SW 1271 (cell line): ENCODE measurements at places on chromosomes 4 and X.

- no peak for DNase-seq
These were observed 68.4 kb downstream of the MFAP3L start for GRCh38 chr4:169957785-169958184.

- DNase-seq: no peak
These were observed 436.5 kb upstream of the FTHL17 start for GRCh38 chrX:31508338-31508737.

GRCh38 chrX:16199343-16199742, 32.1 kb downstream of the MAGEB17 start:
- no peak for DNase-seq

DNA sequence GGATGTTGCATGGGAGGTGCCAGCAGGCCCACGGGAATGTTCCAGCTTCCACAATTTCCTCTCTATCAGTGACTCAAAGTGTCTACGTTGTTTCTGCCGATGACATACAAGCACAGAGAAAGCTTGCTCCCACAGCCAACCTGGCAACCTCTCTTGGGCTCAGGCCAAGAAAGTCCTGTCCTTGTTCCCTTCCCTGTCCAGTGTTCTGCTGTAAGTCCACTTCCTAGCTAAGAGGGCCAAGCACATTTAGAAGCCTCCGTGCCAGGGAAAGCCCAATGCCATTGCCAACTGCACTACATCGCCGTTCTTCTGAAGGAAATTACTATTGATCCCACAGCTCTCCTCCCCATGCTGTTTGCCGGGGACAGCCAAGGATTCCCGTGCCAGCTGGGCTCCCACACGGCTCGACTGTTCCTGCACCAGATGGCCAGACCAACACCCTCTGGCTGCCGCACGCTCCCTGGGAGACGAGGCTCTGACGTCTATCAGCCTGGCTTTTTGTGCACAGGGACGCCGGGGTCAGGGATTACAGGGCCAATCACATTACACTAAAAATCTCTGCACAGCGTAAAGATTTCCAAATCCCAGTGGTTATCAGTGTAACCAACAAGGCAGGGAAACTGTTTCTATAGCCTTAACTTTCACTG, 284.0 kb downstream of the BCOR start:
- no peak for DNase-seq

DNA sequence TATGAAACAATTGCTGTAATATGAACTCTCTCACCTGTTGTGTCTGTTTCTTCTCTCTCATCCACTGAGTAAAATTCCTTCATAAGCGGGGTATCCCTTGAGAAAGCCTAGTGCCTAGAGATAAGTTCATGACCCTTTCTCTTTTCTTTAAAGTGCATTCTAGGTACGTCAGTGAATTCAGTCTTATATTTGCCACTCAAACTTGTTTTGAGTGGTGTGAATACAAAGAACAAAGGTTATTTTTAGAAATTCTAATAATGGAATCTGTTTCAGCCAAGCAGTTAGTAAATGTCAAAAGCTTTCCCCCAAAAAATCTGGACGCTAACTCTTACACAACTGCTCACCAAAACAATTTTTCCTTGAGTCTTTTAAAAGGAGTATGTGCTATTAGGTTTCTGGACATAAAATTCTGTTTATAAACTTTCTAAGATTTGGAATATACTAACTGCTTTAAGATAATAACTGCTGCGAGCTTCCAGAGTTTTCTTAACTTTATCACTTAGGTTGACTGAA, 112.0 kb downstream of the VEGFC start:
- no peak for DNase-seq

GRCh38 chrX:24965372-24965771, 50.4 kb downstream of the ARX start:
- no peak for DNase-seq

DNA sequence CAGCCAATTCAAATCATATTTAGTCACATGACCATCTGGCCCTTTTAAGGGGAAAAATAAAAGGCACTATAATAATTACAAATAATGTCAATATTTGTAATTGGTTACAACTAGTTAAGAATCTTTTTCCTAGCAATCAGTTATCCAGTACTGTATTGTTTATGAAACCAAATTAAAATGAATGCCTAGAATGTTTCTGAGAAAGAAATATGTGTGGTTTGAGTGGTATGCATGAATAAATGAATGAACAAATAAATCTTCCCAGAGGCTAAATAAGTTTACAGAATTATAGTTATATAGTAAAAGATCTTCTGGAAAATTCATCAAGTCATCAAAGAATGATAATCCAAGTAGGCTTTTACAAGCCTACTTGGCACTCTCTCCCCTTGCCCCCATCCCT, 55.8 kb upstream of the F8A3 start:
- DNase-seq: no peak

- no peak for DNase-seq
These were observed 13.7 kb upstream of the SORBS2 start for GRCh38 chr4:185825737-185826136.

GRCh38 chrX:55841962-55842752, 124.6 kb downstream of the RRAGB start:
- no peak for DNase-seq

DNA sequence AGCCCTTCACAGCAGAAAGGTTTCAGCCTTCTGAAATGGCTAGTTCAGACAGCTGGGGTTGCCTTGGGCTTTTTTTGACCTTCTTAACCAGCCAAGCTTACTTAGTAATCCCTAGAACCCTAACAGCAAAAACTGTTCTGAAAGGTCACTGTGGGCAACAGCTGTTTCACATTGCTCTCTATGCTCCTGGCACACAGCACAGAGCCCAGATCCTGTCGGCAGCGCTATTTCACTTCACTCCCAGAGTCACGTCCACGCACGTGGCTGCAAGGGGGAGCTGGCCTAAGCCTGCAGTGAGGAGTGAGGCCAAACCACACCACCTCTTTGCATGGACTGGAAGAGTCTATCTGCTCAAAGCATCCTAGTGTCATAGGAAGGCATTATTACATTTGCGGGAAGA, 32.0 kb upstream of the STS start:
- DNase-seq: no peak

DNA sequence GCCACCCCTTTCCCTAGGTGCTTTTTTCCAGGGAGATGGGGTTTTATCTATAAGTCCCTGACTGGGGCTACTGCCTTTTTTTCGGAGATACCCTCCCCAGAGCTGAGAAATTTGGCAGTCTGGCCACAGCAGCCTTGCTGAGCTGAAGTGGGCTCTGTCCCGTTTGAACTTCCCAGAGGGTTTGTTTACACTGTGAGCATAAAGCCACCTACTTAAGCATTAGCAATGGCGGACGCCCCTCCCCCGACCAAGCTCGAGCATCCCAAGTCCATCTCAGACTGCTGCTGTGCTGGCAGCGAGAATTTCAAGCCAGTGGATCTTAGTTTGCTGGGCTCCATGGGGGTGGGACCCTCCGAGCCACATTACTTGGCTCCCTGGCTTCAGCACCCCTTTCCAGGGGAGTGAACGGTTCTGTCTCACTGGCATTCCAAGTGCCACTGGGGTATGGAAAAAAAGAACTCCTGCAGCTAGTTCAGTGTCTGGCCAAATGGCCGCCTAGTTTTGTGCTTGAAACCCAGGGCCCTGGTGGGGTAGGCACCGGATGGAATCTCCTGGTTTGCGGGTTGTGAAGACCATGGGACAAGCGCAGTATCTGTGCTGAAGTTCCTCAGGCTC, 456.4 kb upstream of the HTR2C start:
- DNase-seq: no peak

GRCh38 chrX:150548251-150548650, 20.2 kb upstream of the MTM1 start:
- no peak for DNase-seq

- DNase-seq: no peak
These were observed 21.4 kb upstream of the NOX1 start for GRCh38 chrX:100895365-100896075.

GRCh38 chr4:133891011-133891410, 310.6 kb downstream of the PABPC4L start:
- DNase-seq: no peak

GRCh38 chr4:52545099-52546069, 113.7 kb downstream of the USP46 start:
- no peak for DNase-seq

- no peak for DNase-seq
These were observed 79.2 kb downstream of the PRSS12 start for GRCh38 chr4:118273642-118274041.

DNA sequence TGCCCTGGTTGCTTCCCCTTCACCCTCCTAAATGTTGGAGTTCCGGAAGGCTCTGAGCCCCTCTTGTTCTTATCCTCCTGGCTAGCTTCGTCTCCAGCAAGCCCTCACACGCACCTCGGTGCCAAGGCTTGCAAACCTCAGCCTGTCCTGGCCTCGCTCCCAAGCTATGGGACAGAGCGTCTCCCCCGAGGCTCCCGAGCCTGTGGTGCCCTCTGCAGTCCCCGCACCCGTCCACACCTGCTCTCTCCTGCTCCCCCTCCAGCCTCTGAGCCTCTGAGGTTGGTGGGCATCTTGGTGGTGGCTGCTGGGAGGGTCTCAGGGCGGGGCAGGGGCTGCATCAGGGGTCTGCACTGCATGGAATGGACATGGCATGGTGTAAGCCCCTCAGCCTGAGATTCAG, 63.2 kb downstream of the TRMT44 start:
- no peak for DNase-seq

DNA sequence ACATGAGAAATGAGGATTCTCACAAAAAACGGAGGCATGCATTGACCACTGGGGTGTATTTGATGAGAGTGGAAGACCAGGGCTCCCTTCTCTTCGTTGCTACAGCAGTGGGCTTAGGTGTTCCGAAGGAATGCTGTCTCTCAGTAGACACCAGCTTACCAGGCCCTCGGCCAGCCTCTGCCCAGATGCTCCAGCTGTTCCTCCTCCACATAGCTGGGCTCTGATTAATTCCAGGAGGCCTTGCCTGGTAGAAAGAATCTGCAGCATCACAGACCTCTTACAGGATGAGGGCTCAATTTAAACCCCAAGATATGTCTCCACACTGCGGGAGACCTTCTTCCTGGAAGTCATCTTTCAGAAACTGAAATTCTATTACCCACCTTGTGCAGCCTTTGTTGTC, 346.6 kb upstream of the TENM3 start:
- no peak for DNase-seq

- no peak for DNase-seq
These were observed 813.0 kb downstream of the TRAM1L1 start for GRCh38 chr4:116272336-116272735.

DNA sequence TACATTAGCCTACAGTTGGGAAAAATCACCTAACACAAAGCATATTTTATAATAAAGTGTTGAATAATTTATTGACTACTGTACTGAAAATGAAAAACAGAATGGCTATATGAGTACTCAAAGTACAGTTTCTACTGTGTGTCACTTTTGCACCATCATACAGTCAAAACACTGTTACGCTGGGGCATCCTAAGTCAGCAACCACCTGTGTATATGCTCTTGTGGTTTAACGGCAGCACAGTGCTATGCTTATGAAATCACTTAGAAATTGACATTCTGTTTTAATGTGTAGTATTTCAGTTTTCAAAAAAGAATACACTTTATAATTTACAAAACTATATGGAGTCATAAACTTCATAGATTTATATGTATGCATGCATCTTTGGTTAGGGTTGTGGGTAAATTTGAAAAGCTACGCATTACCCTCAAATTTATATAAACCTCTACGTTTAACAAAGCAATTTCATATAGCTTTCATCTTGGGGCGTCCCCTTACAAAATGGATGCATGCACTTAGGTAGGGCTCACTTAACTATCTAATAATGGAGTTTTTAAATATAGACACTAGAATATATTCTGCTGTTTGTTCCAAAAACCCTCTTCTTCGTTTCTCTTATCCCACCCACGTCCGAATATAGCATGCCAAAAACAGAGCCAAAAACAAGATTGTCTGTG, 690 bp upstream of the NEIL3 start:
- no peak for DNase-seq

DNA sequence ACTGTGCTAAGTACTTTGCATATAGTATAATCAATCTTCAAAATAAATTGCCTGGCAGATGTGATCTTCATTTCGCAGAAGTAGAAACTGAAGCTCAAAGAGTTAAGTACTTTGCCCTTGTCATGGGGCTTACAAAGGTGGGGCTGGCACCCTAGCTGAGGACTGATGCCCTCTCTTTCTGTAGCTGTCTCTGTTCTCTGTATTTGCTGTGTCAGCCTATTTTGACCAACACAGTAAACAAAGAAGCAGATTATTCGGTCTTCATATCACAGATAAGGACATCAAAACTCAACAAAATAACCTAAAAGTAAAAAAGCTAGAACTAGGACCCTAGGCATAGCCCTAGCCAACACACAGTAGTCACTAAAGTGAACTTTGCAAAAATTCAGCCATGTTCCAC, 570.5 kb upstream of the TENM3 start:
- no peak for DNase-seq

DNA sequence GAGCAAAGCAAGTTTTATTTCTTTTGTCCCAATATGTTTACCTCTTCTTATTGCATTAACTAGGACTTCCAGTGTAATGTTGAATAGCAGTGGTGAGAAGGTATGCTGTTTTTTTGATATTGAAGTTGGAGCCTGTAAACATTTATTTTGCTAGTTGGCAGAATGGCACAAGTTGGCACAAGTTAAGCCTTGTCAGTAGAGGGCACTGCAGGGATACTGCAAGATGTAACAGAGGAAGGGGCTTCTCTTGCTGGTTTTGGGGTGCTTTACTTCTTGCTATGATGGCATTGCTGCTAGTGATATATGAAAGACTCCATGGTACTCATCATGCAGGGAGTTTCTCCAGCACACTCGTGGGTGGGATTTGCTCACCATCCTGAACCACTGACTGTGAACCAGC, 327.3 kb upstream of the ARX start:
- DNase-seq: no peak

- no peak for DNase-seq
These were observed 242.7 kb upstream of the ETNPPL start for GRCh38 chr4:109005523-109005922.

DNA sequence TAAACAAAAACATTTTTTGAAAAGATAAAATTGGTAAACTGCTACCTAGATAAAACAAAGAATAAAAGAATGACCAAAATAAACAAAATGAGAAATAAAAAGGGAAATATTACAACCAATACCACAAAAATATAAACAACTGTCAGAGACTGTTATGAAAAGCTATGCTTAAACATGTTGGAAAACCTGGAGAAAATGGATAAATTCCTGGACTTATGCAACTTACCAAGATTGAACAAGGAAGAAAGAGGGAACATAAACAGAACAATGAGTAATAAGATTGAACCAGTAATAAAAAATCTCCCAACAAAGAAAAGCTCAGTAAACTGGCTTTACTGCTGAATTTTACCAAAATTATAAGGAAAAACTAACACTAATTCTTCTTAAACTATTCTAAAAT, 518.7 kb downstream of the GRXCR1 start:
- DNase-seq: no peak
